ENCODE measurements at places on chromosomes 7 and 10. TPM values are rescaled to one million over a fixed set of nuclear protein-coding genes. Genes with fewer than 3 reads are reported as not detected.

GRCh38 chr7:107045980-107046379 lies 1.5 kb downstream of the PRKAR2B start:
- no peak for DNase-seq

DNA sequence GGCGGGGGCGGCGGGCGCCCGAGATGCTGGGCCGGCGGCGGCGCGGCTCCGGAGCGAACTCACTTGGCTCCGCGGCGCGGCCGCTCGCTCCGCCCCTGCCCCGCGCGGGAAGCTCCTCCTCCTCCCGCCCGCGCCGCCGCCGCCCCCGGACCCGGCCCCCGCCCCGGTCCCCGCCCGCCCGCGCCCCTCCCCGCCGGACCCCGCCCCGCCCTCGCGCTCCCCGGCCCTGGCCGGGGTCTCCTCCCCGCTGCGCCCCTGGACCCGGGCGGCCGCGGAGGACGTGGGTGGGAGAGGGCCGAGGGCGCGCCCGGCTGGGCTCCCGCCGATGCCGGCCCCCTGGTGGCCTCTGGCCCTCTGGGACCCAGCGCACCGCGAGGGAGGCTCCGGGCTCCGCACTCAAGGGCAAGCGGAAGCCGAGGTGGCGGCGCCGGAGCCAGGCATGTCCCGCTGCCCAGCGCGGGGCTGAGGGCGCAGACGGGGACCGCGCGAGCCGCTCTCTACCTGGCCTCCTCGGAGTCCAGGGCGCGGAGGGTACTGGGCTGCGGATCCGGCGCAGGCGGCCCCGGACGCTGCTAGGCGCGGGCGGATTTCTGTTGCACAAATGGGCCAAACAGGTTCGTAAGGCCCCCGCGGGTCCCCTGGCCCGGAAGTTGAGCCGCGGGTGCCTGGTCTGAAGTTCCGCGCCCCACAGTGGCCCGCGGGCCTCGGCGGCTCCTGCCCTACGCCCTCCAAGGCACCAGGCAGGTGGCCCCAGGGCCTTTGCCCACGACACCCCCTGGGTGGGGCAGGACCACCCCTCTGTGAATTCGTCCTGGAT lies at the start of gene TCERG1L:
Gene TCERG1L (minus strand): TSS at position 61 of the 817 bp plus-strand sequence. CDS start 86 bp downstream, outside the sequence.
- no peak for DNase-seq

- DNase-seq, result no peak
Measured at GRCh38 chr10:100715101-100715444, 30.3 kb upstream of the PAX2 start.

- DNase-seq, result no peak
Measured at GRCh38 chr7:45573204-45573603, 964 bp upstream of the ADCY1 start.

GRCh38 chr10:1063232-1063865 lies 7.2 kb downstream of the WDR37 start:
- DNase-seq, result no peak

DNA sequence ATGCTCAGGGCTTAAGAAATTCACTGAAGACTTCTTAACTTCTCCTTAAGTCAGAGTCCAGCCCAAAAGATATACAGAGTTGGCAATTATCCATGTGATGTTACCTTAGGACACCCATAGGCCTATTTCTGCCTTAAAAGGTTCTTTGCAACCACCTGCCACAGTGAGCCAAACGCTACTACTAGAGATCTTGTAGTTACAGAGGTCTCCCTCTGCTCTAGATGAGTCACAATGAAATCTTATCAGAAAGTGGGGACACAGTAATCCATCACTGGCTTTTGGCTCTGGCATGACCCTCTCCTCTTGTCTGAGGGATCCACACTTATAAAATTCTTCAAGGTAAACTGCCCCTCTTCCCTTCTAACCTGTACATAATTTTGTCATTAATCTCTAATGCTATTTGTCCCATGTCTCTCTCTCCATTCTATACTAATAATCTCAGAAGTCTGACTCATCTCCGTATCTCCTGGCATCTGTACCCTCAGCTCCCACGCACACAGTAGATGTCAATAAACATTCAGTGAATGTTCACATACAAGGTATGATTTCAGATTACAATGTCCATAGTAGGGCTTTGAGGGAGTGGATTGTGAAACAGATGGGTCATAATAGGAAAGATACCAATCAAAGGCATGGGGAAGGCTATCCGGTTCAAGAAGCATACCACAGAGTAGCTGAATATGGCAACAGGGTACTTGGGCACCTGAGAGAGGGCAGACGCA lies 112.1 kb downstream of the SGMS1 start:
- DNase-seq, result no peak

DNA sequence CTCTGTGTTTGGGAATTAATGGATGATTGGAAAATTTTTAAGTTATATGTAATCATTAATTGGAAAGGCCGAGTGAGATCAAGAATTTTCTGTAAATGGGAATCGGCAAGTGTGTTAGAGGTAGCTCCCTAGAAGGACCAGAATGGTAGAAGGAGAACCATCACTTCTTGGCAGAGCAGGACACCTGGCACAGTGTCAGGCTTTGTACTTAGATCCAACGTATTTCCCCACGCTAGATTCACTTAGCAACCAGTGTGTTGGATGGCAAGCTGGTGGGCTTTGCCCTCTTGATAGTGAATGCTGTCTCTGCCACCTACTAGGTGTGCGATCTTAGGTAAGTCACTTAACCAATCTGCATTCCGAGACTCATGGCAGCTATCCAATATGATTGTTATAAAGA lies 107.8 kb upstream of the ZNF438 start:
- DNase-seq, result no peak

Gene SYCE1
- polyA plus RNA-seq, result 0.77 TPM

Gene ANKRD1
- 0.82 TPM for polyA plus RNA-seq

Gene GRM8
- polyA plus RNA-seq, result 8.7 TPM

Gene SPDYE5
- polyA plus RNA-seq, result 2.5 TPM

Gene CPA2
- 0.52 TPM for polyA plus RNA-seq

Gene ERVW-1
- polyA plus RNA-seq, result 2.5 TPM

All from renal cortex interstitium (tissue), 15 donors.